ENCODE measurements at places on chromosomes 1 and 21. TPM values are rescaled to one million over a fixed set of nuclear protein-coding genes. Genes with fewer than 3 reads are reported as not detected.

- peaks cover 37% of the 10 kb centered on the region for H3K36me3 ChIP-seq
- peaks cover 44% of the 10 kb centered on the region for H3K4me1 ChIP-seq
- peak overlapping the region; percentile 98 for H3K4me3 ChIP-seq
These were observed 1.4 kb downstream of the PEA15 start for GRCh38 chr1:160206421-160207117.

- H3K4me3 ChIP-seq: no peak overlapping the region
- no peak for DNase-seq
- no peaks in the 10 kb centered on the region for H3K36me3 ChIP-seq
- H3K27me3 ChIP-seq: peaks cover 28% of the 10 kb centered on the region
- no peak overlapping the region for H3K27ac ChIP-seq
These were observed 10.8 kb downstream of the INAVA start for GRCh38 chr1:200905411-200906052.

DNA sequence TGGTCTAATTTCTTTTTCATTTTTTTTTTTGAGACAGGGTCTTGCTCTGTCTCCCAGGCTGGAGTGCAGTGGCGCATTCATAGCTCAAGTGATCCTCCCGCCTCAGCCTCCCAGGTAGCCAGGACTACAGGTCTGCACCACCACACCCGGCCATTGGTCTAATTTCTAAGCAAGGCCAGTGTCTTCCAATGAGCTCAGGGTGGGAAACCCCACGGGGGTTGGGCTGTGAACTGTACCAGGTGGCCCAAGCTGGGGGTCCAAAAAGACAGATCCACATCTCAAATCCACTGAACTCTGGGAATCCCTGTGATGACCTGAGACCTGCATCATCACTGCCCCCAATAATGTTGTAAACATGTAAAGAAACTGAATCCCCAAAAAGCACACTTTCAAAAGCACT lies 79.5 kb downstream of the BCAR3 start:
- no peaks in the 10 kb centered on the region for H3K36me3 ChIP-seq
- H3K4me3 ChIP-seq: no peak overlapping the region
- no peaks in the 10 kb centered on the region for H3K27me3 ChIP-seq

DNA sequence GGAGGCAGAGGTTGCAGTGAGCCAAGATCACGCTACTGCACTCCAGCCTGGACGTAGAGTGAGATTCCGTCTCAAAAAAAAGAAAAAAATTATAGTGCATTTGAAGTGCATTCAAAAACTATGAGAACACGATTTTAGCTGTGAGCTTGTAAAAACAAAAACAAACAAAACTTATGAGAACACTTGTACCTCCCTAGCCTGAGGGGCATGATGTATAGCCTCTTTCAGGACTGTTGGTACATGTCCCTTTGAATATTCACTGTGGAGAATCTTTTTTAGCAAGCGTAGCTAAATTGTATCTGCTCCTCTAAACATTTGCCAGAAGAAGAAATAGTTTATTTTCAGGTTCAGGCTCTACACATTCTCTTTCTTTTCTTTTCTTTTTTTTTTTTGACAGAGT lies 9.5 kb upstream of the DEGS1 start:
- no peaks in the 10 kb centered on the region for H3K27me3 ChIP-seq
- no peaks in the 10 kb centered on the region for H3K36me3 ChIP-seq
- no peak overlapping the region for H3K4me3 ChIP-seq
- no peak for DNase-seq

DNA sequence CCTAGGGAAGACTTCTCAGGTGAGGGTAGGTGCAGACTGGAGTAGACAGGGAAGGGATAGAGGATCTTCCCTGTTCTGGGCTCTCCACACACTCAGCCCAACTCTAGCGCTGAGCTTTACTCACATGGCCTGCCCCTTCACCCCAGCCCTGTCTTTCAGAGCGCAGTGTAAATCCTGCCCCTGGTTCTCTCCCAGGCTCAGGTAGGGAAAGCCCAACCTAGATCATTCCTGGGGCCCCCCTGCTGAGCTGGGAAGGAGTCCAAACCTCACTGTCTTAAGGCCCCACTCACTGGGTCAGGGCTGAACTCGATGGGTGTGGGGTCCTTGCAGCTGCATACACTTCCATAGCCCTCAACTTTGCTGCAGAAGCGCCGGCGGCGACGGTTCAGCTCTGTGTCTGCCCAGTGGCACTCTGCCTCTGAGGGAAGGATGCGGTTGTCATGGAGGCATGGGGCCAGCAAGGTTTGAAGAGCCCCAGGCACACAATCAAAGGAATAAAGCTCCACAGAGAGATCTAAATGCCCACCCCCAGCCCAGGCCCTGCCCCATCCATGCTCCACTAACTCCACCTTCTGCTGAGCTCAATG lies 4.2 kb downstream of the POMGNT1 start:
- H3K4me3 ChIP-seq: no peak overlapping the region
- no peak overlapping the region for H3K27ac ChIP-seq
- H3K27me3 ChIP-seq: no peaks in the 10 kb centered on the region
- no peak for DNase-seq
- H3K4me1 ChIP-seq: peaks cover 14% of the 10 kb centered on the region
- H3K36me3 ChIP-seq: peaks cover 43% of the 10 kb centered on the region

DNA sequence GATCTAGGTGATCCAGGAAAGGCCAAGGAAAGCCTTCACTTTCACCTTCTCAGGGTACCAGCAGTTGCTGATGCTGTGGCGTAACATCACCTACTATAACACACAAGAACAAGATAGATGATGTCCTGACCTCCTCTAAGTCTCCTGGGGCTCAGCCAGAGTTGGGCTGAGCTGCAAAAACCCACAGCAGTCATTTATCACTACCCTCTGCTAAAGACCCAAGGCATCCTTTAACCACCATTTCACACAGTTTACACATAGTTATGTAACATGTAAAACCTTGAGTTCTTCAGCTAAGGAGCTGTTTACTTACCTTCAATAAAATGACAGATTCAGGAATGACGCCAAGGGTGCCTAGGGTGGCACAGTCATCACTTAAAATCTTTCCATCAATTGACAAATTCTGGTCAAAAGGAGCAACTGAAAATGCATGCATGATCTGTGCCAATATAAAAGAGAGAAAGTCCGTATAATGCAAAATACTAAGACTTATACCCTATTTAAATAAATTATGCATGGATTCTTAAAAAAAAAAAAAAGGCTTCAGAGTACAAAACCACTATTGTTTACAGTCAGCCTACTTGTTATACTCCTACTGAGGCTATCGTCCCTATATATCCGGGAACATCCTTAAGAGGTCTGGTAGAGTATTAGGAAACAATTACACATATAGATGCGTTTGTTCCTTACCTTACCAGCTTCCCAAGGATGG lies 20.7 kb upstream of the RAP1GAP start:
- peaks cover 49% of the 10 kb centered on the region for H3K36me3 ChIP-seq
- no peaks in the 10 kb centered on the region for H3K27me3 ChIP-seq
- no peak overlapping the region for H3K27ac ChIP-seq
- no peak for DNase-seq

- H3K36me3 ChIP-seq: peaks cover 44% of the 10 kb centered on the region
- no peak for DNase-seq
- H3K27me3 ChIP-seq: no peaks in the 10 kb centered on the region
- H3K27ac ChIP-seq: no peak overlapping the region
- H3K4me1 ChIP-seq: peaks cover 14% of the 10 kb centered on the region
These were observed 9.8 kb downstream of the C1orf35 start for GRCh38 chr1:228093050-228093906.

GRCh38 chr1:116495535-116495934 lies 75.3 kb downstream of the CD58 start:
- peaks cover 15% of the 10 kb centered on the region for H3K4me1 ChIP-seq
- DNase-seq: no peak
- H3K4me3 ChIP-seq: no peak overlapping the region
- H3K36me3 ChIP-seq: no peaks in the 10 kb centered on the region

Gene NUF2
- total RNA-seq: 18.5 TPM

Gene KIF2C
- total RNA-seq: 45.0 TPM

GRCh38 chr1:232109391-232109790 lies 482.8 kb downstream of the DISC1 start:
- no peak overlapping the region for H3K4me3 ChIP-seq
- no peaks in the 10 kb centered on the region for H3K36me3 ChIP-seq
- H3K27ac ChIP-seq: no peak overlapping the region
- DNase-seq: no peak
- peaks cover 6% of the 10 kb centered on the region for H3K27me3 ChIP-seq

Measured in IMR-90 (cell line).